Ovary (tissue), 10 donors: ENCODE measurements at places on chromosomes 11 and 22. TPM values are rescaled to one million over a fixed set of nuclear protein-coding genes. Genes with fewer than 3 reads are reported as not detected.

GRCh38 chr11:1553808-1554594 lies 18.1 kb downstream of the DUSP8 start:
- no peak for DNase-seq

MYO18B gene
- 0.03 TPM for polyA plus RNA-seq

- no peak for DNase-seq
Observed at GRCh38 chr11:132037956-132038355, 667.5 kb downstream of the NTM start.

GRCh38 chr22:46360097-46360496 lies 24.6 kb downstream of the TRMU start:
- no peak for DNase-seq

GRCh38 chr11:44566952-44567875 lies 1.8 kb downstream of the CD82 start:
- DNase-seq: no peak

- no peak for DNase-seq
Observed at GRCh38 chr22:37174964-37175363, 13.1 kb downstream of the C1QTNF6 start.

GRCh38 chr22:19527321-19527721 lies 3.1 kb upstream of the CLDN5 start:
- DNase-seq: no peak

C22orf42 gene
- not detected for polyA plus RNA-seq

DNA sequence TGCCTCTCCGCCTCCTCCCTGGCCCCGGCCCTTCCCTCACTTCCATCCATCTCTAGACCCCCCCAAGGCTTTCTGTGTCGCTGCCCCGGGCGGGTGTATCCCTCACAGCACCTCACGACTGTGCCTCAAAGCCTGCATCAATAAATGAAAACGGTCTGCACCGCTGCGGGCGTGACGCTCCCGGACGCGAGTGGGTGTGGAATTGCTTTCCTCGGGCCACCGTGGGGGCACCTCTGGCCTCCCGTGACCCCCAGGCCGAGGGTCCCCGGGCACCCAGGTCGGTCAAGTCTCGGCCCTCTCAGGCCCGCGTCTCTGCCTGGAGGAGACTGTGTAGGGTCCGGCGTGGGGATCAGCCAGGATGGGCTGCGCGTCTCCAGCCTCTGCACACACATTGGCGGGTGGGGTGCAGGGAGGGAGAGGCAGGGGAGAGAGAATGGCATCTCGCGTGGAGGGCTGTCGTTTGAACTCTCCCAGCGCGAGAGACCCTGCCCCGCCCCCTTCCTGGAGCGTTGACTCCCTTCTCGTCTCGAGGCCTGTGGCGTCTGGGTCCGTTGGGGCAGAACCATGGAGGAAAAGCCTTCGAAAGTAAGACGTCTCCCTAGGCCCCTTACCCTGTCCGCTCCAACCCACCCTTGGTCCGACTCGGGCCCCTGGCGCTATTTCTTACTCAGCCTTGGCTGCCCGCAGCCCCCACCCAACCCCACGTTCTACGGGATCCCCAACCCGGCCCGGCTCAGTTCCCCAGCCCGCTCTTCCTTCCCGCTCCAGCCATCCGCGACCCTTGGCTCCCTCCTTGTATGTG lies at the start of gene CATSPERZ:
Gene CATSPERZ, plus strand, starts transcription at position 512 of the 802 bp plus-strand sequence. Its CDS starts 53 bp downstream, at position 565.
- DNase-seq: no peak

DNA sequence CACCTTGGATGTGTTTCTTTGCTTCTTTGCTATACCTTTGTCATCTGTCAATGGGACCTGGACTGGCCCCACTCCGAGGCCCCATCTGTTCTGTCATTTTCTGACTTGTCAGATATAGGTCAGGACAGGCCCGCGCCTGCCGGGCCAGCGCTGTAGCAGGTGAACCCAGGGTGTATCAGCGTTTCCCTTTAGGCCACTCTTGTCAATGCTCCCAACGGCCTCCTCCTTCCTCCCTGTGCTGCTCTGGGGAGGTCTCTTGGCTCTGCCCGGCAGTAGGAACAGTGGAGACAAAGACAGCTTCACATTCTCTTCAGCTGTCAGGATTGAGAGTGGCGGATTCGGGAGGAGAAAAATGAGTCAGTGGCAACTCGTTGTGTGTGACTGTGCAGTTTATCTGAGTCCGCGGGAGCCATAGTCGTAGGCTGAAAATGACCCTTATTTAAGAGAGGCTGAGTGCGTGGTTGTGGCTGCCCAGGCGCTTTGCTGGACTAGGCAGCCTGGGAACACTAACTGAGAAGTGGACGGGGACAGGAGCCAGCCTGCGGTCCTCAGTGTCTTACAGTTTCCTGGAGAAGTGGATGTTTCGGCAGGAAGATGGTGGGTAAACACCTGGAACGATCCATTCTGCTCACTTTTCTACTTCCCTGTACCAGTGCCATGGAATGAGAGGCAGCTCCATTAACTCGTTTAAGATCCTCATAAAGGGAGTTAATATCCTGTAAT lies 102.3 kb downstream of the PRR5L start:
- no peak for DNase-seq

DNA sequence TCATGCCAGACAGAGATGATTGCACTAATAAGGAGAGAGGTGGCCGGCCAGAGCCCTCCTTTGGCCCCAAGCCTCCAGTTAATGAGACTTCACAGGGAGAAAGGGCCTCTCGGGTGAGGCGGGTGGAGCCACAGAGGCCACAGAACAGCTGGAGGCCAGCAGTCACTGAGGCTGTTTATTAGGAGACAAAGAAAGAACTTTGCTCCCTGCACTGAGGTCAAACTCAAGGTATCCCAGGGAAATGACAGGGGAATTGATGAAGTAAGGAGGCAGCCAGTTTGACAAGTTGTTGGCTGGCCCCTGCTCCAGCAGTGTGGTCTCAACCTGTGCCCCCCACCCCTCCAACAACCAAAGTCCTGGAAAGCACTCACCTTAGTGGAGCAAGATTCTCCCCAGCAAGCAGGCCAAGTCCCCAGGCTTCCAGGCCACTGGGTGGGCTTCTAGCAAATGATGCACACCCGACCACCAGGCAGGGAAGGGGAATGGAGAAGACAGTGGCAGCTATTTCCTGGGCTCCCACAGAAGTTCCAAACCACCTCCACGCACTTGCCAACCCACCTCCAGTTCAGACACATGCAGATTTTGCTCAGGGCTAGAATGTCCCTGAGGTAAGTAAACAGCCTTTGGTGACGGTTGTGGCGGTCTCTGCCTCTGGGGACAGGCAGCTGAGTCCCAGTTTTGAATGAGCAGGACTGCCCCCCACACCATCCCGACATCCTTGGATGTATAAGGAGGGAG lies 53.2 kb downstream of the RPUSD4 start:
- DNase-seq: no peak

FJX1 gene
- 5.5 TPM for polyA plus RNA-seq

SLC1A2 gene
- 0.15 TPM for polyA plus RNA-seq

GALNT18 gene
- polyA plus RNA-seq: 13.2 TPM

GRCh38 chr11:10752486-10752885 lies 1.4 kb downstream of the CTR9 start:
- no peak for DNase-seq

GRCh38 chr11:66181632-66182315 lies 86.7 kb upstream of the RAB1B start:
- no peak for DNase-seq

GRAP2 gene
- 0.73 TPM for polyA plus RNA-seq

DNA sequence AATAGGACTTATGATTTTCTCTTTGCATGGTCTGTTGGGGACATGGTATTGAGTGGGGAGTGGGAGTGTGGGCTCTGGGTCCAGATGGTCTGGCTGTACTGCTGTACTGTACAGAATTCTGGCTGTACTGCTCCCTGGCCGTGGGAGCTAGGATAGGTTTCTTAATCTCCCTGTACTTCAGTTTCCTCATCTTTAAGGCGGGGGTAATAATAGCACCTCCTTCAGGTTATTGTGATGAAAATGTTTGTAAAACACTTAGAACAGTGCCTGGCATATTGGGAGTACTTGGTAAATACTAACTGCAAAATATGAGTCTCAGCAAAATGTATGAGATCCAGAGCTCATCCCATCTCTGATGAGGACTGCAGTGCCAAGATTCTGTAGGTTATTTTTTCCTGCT lies 198.6 kb downstream of the KIF18A start:
- no peak for DNase-seq

DNA sequence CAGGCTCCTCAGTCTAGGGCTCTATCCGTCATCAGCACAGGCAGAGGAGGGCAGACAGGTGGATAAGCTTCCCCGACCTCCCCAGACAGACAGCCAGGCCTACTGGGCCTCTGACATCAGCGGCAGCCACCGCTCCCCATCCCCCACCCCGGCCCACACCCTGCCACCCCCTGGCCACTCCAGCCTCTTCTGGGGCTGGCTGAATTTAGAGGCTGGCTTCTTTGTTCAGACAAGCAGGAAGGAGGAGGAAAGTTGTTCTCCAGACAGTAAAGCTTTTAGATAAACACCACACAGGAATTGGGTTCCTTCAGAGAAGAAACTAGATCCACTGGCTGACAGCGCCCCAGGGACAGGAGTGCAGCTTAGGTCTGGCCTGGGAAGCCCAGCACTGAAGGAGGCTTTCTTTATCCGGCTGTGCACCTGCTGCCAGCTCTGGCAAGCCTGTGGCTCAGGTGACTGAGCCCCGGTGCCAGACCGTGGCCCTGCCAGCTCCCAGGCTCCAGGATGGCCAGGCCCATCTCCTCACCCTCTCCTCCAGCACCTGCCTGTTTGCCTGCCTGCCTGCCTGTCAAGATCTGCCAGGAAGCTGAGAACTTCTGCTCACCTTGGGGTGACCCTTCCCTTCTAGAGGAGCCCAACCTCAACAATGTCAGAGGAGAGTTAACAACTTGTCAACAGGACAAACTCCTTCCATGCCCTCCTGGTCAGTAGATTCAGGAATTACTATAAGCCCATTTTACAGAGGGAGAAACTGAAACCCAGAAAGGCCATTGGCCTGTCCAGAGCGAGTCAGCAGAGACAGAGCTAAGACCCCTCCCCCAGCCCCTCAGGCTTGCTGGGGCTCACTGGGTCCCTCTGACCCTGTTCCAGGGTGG lies 44.0 kb upstream of the KLHL35 start:
- no peak for DNase-seq

- no peak for DNase-seq
Observed at GRCh38 chr11:45110562-45110961, 35.9 kb upstream of the PRDM11 start.

DNA sequence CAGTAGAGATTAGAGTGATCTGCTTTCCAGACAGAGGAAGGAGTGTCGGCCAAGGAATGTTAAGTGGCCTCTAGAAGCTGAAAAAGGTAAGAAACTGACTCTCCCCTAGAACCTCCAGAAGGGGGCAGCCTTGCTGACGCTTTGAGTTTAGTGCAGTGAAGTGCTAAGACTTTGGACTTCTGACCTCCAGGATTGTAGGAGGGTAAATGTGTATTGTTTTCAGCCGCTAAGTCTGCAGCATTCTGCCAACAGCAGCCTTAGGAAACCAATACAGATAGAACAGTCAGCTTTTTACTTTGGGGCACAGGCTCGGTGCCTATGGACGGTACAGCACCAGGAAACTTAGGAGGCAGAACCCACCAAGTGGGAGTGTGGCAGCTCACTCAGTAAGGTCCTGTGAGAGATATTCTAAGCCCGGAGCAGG lies 3.6 kb upstream of the TBC1D22A start:
- no peak for DNase-seq

GRCh38 chr11:71426413-71426812 lies 21.8 kb downstream of the DHCR7 start:
- no peak for DNase-seq

DNA sequence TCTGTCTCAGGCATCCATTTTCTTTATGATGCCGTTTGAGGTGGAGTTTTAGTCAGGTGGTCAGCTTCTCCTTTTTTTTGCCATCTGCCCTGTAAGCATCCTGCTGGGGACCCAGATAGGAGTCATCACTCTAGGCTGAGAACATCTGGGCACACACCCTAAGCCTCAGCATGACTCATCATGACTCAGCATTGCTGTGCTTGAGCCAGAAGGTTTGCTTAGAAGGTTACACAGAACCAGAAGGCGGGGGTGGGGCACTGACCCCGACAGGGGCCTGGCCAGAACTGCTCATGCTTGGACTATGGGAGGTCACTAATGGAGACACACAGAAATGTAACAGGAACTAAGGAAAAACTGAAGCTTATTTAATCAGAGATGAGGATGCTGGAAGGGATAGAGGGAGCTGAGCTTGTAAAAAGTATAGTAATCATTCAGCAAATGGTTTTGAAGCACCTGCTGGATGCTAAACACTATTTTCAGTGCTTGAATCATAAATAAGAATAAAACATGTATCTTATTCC lies 10.9 kb upstream of the HBE1 start:
- peak; percentile 55 for DNase-seq

GRCh38 chr11:44306052-44306917 lies 3.7 kb downstream of the ALX4 start:
- DNase-seq: no peak

DNA sequence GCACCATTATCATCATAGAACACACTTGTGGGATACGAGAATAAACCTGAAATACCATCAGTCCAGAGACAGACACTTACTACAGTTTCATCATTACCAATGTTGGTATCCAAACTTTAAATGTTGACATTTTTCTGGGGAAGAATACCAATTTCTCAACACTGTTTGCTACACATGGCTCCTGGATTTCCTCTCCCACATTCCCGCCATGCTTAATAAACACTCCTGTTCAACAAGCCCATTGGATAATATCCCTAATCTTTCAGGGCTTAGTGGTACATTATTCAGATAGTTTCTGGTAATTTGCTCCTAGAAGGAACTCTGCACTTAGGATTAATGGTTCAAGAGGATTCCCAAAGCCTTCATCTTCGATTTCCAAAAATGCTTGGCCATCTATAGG lies 48.2 kb downstream of the CSF2RB start:
- no peak for DNase-seq

DNA sequence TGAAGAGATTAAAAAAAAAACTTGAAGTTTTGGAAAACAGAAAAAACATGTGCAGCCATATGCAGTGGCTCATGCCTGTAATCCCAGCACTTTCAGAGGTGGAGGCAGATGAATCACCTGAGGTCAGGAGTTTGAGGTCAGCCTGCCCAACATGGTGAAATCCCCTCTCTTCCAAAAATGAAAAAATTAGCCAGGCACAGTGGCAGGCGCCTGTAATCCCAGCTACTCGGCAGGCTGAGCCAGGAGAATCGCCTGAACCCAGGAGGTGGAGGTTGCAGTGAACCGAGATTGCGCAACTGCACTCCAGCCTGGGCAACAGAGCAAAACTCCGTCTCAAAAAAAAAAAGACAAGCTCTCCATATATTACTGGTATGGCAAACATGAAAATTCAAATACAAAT lies 7.6 kb downstream of the DLG2 start:
- no peak for DNase-seq

- DNase-seq: no peak
Observed at GRCh38 chr22:19707347-19708290, 6.7 kb upstream of the SEPTIN5 start.

DNA sequence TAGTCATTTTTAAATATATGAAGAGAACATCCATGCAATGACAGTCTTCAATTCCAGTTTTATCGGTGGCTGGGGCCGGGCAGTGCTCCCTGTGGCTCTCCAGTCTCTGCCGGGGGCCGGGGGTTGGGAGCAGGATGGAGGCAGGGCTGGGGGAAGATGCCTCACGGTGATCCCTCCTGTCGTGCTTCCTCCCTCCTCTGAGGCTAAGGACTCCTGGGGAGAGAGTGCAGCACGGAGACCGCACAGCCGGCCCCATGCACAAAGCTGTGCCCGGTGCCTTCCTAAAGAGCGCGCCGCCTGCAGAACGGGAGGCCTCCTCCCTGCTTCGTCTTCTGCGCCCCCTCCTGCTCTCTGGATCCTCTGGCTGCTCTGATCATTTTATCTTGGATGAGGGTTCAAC lies 20.5 kb downstream of the GAL start:
- DNase-seq: no peak
